ENCODE measurements at places on chromosomes 3 and 15.

GRCh38 chr3:1214933-1215332 lies 122.1 kb downstream of the CNTN6 start:
- DNase-seq, result no peak

- DNase-seq, result peak; percentile 76
Observed at GRCh38 chr3:123818324-123818920, 65.7 kb downstream of the MYLK start.

GRCh38 chr3:194133661-194134230 lies 2.2 kb upstream of the HES1 start:
- DNase-seq, result peak; percentile 71

- peak; percentile 63 for DNase-seq
Observed at GRCh38 chr3:170752571-170753155, 117.3 kb downstream of the RPL22L1 start.

DNA sequence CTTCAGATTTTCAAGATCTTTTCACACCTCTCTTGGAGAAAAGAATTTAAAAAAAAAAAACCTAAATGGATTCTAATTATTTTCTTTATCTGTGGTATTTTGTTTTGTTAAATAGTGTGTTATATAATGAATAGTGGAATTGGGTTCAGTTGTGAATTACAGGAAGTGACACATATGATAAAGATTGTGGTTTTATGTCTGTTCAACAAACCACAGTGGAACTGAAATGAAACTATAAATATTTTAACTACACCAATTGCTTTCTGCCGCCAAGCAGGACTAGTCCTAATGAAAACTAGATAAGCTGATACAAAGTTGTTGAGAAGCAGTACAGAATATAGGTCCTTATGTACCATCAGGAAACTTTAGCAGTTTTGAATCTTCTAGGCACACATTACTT lies 121.6 kb downstream of the UBE2E2 start:
- DNase-seq, result peak; percentile 72

DNA sequence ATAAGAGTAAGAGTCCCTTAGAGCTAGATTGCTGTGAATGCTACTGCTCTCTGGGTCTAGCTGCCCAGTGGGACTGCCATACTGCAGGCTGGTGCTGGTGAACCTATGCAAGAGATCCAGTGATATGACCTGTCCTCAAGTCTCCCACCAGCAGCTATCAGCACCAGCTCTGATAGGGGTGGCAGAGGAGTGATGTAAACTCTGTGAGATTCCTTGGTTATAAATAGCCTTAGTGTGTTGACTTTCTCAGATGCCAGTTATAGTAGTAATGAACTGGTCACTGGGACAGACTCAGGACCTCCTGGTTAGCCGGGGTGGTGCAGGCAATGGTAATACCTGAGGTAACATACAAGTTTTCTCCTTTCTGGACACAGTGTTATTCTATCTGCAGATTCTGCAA lies 194.9 kb upstream of the MANF start:
- no peak for DNase-seq

DNA sequence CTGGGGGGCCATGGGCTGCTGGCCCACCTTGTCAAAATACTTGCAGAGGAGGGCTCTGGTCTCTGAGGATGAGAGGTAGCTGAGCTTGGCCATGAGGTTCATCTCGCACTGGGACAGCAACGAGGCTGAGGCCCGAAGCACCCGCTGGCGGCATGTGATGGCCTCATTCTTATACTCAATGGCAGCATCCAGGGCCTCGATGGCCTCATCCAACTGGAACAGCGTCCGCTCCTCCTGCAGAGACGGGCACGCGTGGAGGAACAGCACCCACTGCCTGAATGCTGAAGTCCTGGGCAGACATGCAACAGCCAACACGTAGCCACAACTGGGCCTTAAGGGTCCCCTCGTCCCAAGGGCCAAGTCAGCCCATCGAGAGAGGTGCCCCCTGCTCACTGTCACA lies 25.0 kb downstream of the KIF7 start:
- DNase-seq, result no peak

GRCh38 chr3:153273767-153274435 lies 111.9 kb downstream of the RAP2B start:
- DNase-seq, result no peak

GRCh38 chr15:32113224-32113623 lies 82.9 kb downstream of the CHRNA7 start:
- DNase-seq, result no peak

DNA sequence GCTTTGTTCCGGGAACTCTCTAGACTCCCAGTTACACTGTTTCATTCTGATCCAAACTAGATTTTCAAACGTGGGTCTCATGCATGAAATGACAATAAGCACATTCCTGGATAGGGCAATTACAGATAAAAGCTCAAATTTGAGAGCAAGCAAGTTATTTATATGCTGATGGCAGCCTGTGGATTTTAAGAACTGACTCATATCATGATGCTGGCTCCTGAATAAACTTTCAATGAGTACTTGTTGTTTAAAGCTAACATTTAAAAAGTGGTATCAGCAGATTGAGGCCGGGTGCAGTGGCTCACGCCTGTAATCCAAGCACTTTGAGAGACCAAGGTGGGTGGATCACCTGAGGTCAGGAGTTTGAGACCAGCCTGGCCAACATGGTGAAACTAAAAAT lies 66.6 kb downstream of the LEO1 start:
- no peak for DNase-seq

DNA sequence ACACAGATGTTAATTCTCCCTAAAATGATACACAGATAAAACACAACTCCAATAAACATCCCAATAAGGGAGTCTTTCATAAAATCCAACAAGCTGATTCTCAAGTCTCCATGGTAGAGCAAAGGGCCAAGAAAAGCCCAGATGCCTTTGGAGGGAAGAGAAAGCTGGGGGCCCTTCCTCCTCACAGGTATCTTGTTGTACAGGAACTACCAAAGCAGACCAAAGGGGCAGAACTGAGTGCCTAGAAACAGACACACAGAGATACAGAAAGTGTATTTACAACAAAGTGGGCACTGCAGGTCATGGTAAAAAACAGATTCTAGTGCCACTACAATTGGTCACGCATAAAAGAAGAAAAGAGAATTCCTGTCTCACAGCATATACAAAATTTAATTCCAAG lies 87.2 kb upstream of the NSMCE3 start:
- DNase-seq, result no peak

DNA sequence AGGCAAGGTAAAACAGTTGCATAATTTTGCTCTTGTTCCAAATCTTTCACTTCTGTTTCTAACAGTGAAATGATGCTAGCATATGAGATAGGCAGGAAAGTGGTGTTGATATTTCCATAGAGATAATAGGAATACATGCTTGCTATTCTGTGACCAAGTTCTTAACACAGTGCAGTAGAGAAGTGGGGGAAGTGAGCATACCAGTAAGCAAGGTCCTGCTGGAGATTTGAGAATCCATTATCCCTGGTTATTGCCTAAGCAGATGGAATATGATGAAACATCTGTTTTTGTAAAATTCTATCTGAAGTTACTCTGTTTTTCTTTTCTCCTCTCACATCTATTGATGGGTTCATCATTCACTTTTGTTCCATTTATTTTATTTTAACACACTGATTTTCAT lies 28.7 kb downstream of the USP8 start:
- DNase-seq, result no peak

GRCh38 chr3:49266410-49267095 lies 10.5 kb downstream of the C3orf62 start:
- no peak for DNase-seq

GRCh38 chr3:127406309-127407025 lies 118.6 kb upstream of the PRR20G start:
- DNase-seq, result peak; percentile 24

DNA sequence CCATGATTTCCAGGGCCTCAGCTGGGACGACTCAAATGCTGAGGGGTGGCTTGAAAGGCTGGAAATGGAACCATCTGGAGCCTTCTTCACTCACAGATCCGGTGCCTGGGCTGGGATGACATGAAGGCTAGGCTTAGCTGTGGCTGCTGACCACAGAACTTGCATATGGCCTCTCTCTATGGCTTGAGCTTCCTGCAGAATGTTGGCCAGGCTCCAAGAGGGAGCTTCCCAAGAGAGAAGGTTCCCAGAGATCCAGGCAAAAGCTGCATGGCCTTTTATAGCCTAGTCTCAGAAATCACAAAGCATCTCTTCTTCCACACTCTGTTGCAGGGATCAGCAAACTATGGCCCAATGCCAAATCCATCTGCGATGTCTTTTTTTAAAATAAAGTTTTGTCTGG lies 44.8 kb downstream of the GATM start:
- peak; percentile 95 for DNase-seq

GRCh38 chr3:130457671-130458070 lies 59.3 kb upstream of the COL6A6 start:
- no peak for DNase-seq

DNA sequence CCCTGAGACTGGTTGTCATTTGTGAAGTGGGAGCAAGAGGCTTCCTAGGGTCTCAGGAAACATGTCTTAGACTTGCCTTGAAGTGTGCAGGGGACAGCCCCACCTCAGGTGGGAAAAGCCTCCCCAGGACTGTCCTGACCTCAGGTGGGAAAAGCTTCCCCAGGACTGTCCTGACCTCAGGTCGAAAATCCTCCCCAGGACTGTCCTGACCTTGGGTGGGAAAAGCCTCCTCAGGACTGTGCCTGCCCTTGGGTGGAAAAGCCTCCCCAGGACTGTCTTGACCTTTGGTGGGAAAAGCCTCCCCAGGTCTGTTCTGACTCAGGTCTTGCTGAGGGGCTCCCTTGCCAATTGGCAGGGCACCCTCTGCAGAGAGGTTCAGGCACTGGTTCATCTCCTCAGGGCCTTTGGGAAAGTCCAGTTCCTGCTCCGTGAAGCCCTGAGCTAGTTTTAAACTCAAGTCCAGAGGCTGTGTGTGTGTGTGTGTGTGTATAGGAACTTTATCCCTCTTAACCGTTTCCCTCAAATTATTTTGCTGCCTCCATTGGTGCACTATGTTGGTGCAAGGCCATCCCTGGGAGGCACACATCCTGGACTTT lies 64.7 kb downstream of the WNT7A start:
- no peak for DNase-seq

DNA sequence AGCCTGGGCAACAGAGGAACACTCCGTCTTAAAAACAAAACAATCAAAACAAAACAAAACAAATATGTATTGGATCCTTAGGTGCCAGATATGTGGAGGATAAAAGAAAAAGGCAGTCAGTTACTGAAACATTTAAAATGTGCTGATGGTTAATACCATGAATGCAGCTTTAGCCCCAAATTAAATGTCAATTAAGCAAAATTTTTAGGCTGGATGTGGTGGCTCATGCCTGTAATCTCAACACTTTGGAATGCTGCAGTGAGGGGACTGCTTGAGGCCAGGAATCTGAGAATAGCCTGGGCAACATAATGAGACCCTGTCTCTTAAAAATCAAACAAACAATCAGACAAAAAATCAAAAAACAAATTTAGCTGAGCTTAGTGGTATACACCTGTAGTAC lies 8.5 kb upstream of the CHMP2B start:
- no peak for DNase-seq

DNA sequence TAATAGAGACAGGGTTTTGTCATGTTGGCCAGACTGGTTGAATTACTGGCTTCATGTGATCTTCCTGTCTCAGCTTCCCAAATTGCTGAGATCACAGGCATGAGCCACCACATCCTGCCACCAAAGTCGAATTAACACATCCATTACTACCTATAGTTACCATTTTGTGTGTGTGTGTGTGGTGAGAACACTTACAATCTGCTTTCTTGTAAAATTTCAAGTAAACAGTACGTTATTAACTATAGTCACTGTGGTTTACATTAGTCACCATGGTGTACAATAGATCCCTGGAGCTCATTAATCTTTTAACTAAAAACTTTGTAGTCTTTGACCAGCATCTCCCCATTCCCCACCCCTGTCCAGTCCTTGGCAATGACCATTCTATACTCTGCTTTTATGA lies 270.0 kb downstream of the NAALADL2 start:
- no peak for DNase-seq

DNA sequence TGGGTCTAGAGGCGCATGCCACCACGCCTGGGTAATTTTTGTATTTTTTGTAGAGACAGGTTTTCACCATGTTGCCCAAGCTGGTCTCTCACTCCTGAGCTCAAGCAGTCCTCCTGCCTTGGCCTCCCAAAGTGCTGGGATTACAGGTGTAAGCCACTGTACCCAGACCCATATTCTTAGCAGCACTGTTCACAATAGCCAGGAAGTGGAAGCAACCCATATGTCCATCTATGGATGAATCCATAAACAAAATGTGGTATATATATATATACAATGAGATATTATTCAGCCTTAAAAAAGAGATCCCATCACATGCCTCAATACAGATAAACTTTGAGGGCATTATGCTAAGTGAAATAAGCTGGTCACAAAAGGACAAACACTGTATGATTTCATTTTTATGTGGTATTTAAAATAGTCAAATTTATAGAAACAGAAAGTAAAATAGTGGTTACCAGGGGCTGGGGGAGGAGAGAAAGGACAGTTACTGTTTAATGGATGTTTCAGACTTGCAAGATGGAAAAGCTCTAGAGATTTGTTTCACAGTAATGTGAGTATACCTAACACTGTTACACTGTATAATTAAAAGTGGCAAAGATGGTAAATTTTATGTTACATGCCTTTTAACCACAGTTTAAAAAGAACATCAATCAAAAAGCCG lies 35.7 kb upstream of the GRAMD1C start:
- no peak for DNase-seq

DNA sequence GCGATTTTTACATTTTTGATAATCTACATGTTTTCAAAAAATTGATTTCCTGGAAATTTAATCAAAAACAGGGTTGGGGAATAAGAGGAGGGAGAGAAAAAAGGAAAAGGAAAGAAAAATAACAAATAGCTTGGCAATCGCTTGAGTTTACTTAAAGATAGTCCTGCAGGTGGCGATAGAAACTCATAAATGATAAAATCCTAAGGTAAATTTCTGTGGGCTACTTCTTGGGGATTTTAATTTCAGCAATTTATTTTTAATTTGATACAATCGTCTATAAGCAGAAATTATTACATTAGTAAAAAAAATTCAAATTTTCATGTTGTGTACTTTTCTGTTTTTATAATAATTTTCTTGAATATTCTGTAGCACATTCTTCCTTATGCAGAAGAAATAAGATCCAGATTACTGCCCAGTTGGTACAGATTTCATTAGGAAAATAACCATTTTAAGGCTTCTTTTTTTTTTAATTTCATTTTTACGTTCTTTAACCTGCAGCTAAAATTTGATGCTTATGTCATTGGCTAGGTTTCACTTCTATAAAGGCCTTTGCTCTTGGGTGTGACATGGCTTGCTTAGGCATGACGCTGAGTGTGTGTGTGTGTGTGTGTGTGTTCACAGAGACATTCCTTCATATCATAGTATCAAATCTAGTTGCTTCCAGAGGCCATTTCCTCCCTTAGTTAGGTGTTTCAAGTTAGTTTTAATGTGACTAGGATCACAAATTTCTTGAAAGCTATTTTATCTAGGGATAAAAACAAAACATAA lies 181.8 kb downstream of the MCTP2 start:
- peak; percentile 34 for DNase-seq

- no peak for DNase-seq
Observed at GRCh38 chr3:186400662-186401061, 38.6 kb upstream of the DGKG start.

GRCh38 chr3:196219194-196219969 lies 3.0 kb downstream of the SLC51A start:
- peak; percentile 93 for DNase-seq

- DNase-seq, result no peak
Observed at GRCh38 chr3:110419096-110419495, 652.5 kb upstream of the NECTIN3 start.

Data from RPMI7951 (cell line).